NCI-H748 treated with DMSO at 0.1 percent for 48 hours (cell line): ENCODE measurements at places on chromosomes 4 and X.

GRCh38 chrX:133776072-133776471 lies 209.3 kb downstream of the GPC3 start:
- peak; percentile 28 for DNase-seq

DNA sequence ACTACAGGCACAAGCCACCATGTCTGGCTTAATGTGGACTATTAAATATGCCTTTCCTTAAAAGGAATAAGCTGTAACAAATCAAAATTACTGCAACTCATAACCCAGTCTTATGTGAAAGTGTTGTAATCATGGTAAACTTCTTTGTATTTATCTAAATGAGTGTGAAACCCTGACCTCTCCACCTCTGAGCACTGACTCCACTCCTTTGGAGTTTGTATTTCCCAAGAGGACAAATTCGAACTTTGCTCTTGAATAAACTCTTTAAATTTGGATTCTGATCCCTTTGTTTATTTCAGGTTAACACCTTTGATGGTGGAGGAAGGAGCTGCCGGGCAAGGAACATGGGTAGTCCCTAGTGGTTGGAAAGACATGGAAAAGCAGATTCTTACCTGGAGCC lies 48.3 kb upstream of the FAM9A start:
- no peak for DNase-seq

- DNase-seq: no peak
Observed at GRCh38 chrX:69285881-69286564, 120.8 kb upstream of the PJA1 start.

DNA sequence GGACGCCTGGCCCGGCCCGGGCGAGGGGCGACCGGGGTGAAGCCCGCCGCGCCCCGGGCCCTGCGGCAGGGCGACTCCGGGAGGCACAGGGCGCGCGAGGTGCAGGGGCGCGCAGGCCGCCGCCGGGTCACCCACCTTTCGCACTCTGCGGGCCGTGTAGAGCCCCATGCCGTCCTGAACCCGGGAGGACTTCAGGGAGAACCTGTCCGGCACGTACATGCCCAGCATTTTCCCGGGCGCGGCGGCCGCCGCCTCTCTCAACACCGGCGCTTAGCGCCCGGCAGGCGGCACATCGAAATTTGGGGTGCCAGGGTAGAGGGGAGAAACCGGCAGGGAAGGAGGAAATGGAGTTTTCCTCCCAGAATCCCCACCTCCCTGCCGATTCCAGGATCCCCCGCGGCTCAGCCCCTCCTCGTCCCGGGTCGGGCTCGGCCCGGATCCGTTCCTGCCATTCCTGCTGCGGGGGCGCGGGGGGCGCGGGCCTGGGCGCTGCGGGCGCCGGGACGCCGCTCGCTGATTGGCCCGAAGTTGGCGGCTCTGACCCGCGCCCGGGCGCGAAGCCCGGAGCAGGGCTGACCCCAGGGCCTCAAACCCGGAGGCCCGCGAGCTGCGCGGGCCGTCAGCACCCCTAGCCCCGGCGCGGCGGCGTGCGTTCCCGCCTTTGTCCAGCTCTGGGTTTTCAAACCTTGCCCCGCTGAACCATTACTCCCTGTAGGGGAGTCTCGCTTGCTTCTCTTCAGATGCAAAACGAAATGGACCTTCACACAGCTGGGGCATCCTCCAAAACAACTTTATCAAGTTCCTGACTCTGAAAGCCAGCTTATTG lies at the start of gene PRDM5:
Gene PRDM5 (minus strand): TSS at position 346 of the 826 bp plus-strand sequence. CDS start 118 bp downstream, at position 228.
- DNase-seq: no peak
